ENCODE measurements at places on chromosomes 2 and 18. TPM values are rescaled to one million over a fixed set of nuclear protein-coding genes. Genes with fewer than 3 reads are reported as not detected.

The NBEAL1 gene
- polyA plus RNA-seq, result 23.6 TPM

GRCh38 chr2:121293450-121294325, 8.7 kb upstream of the TFCP2L1 start:
- no peak for DNase-seq

The EFR3B gene
- polyA plus RNA-seq, result 0.75 TPM

GRCh38 chr18:56067969-56068671, 480.1 kb upstream of the TCF4 start:
- peak; percentile 69 for DNase-seq

The LYG1 gene
- polyA plus RNA-seq, result 0.19 TPM

- DNase-seq, result no peak
These were observed 1.2 kb upstream of the BIN1 start for GRCh38 chr2:127108090-127108523.

DNA sequence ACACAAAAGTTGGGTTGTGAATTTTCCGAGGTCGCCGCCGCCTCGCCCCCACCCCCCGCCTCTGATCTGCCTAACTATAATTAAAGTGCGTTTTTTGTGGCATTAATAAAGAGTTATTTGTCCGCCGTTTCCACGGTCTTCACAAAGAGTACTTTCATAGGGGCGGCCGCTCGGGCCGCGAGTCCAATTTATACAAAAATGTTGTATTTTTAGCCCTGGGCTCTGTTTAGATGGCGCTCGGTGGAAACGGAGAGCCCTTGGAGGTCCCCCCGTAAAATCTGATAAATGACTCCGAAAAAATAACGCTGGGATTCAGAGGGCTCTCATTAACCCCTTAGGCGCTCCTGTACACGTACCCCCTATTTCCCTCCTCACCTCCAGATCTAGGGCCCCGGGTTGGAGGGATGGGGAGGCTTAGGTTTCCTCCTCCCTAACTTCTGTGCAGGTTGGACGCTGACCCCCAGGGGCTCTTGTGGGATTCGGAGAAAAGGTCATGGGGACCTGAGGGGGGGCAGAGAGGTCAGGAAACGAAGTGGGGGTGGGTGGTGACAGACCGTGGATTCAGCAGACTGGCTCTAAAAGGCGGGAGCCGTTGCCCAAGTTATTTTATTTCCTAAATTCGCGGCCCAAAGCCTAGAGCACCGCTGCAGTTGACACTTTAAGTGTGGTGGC, 1.9 kb downstream of the CYP26B1 start:
- peak; percentile 42 for DNase-seq

- DNase-seq, result peak; percentile 13
These were observed 315.1 kb downstream of the RDH14 start for GRCh38 chr2:18245375-18245774.

Data from GM23248 (cell line).